ENCODE measurements at places on chromosomes 16 and 17.

- DNase-seq = peak; percentile 92
Measured at GRCh38 chr17:29722411-29723198, 99.9 kb upstream of the CORO6 start.

GRCh38 chr16:21244518-21245215 lies 11.2 kb downstream of the ANKS4B start:
- DNase-seq = no peak

DNA sequence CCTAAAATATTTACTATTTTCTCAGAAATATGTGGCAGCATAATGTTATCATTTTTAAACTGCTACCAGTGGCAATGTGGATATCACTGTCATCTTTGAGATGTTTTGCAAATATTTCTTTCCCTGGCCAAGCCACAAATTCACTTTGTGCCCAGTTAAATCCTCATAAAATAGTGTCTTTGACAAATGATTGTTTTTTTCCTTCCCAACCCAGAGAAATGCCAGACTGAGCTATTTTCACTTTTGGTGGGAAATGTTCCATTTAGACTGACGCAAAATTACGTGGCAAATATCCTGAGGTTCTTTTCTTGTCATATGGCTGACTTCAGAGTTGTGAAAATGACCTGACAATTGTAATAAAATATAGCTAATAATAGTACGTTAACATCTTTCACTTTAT lies 807.0 kb upstream of the SOX9 start:
- DNase-seq = no peak

- no peak for DNase-seq
Measured at GRCh38 chr16:84059111-84059510, 16.5 kb upstream of the SLC38A8 start.

DNA sequence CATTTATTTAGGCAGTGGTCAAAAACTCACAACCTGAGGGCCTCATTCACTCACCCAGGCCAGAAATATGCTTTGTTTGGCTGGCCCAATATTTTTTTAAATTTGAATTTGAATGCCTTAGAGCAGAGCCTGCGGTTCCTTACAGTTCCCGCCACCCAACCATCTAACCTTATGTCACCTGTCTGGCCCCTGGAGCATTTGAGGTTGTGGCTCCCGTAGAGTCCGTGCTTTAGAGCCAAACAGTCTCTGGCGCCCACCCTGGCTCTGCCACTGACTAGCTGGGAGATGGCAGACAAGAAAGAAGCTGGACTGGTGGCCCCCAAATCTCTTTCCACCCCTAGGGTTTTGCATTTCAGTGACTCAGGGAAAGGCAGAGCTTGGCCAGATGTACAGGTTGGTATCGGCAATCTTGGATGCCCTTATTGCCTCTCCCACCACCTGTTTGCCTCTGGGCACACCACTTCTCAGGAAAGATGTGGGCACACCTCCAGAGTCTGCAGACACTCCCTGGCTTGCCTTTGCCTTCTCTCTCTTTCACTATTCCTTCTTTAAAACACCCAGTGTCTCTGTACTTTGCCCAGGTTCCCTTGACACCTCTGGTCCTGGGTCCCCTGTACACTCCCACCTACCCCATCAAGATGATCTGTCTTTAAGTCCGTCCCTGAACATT lies 1.9 kb upstream of the MAP3K14 start:
- DNase-seq = no peak

GRCh38 chr17:65453204-65453931 lies 108.1 kb downstream of the AXIN2 start:
- no peak for DNase-seq

DNA sequence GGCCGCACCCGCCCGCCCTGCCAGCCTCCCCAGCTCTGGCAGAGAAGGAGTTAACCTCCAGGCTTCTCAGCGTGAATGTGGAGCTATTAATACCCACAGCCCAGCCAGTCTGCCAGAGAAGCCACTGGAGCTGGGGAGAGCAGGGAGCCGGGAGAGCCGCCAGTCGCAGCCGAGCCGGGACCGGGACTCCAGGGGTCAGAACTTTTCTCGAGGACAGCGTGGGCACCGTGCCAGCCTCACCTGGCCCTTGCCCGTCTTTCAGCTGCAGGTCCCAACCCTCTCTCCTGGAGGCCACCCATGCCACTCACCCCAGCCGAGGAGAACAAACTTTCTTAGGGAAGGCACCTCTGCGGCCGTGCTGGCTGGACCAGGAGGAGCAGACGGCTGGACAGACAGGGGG lies 33.8 kb upstream of the SBK1 start:
- no peak for DNase-seq

DNA sequence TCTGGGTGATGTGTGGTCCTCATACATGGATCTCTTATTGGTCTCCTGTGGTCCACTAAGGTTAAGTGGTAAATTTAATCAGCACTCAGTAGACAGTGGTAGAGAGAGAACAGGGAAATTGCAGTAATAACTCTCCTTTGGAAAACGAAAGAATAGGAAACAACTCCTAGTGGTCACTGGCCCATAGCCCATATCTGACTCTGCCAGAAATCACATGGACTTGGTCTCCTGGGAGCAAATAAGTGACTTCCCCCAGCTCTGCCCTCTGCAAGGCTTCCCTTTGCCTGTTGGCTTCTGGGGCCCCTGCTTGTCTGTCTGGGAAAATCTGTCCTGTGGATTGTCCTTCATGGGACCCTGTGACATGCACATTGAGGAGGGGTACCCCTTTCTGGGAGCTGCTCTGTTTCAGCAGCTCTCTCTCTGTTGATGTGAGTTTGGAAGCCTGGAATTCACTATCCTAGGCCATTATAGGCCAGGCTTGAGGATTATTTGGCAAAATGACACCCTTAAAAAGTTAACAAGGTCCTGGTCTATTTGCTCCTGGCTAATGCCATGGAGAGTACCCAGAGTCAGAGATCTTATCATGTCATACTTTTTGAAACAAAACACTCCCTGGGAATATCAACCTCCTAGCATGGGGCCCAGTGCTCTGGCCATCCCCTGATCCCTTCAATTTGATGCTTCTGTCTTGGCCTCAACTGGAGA lies 58.0 kb upstream of the HNF1B start:
- DNase-seq = no peak

- DNase-seq = no peak
Measured at GRCh38 chr16:78102122-78102660, 2.7 kb downstream of the WWOX start.

DNA sequence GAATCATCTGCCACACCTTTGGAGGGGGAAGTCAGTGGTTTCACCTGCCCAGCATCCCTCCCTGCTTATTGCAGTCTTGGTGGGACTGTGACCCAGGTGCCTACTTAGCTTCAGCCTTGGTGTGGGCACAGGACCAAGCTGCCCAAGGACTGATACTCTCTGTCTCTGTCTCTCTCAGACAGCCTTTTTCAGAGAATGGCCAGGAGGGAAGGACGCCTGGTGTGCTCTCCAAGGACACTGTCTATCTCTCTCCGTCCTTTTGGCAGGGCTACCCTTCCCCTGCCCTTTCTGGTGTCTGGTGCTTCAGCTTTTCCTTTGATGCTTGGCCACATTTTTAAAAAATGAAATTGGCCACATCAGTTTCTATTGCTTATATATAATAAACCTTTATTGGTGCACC lies 19.6 kb downstream of the PIK3R6 start:
- DNase-seq = no peak

- peak; percentile 66 for DNase-seq
Measured at GRCh38 chr16:83137326-83137781, 510.6 kb downstream of the CDH13 start.

GRCh38 chr17:77995146-77995852 lies 36.8 kb downstream of the TNRC6C start:
- DNase-seq = no peak

DNA sequence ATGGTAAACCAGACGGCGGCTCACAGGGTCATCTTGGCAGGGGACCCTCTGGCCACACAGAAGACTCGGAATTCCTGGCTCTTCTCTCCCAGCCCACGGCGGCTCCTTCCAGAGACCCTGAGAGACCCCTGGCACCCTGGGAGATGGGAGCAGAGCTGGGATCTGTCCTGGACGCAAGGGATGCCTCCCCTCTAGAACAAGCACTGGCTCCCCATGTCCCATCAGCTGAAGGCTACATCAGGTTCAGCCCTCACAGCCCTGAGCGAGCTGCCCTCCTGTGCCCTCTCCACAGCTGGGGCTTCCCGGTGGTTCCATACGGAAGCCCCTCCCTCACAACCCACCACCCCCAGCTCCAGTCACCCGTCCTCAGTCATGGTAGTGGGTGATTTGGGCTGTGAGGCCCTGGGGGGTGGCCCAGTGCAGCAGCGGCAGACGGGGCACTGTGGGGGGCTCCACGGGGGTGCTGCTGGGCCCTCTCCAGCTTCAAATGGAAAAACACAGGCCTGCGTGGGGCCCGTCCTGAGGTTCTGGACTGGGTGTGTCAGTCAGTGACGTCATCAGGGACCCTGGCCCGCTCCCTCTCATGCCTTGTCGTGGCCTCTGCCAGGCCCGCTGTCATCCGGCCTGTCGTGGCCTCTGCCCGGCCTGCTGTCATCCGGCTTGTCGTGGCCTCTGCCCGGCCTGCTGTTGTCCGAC lies 13.0 kb upstream of the CBFA2T3 start:
- no peak for DNase-seq
